ENCODE measurements at places on chromosomes 2 and 18.

DNA sequence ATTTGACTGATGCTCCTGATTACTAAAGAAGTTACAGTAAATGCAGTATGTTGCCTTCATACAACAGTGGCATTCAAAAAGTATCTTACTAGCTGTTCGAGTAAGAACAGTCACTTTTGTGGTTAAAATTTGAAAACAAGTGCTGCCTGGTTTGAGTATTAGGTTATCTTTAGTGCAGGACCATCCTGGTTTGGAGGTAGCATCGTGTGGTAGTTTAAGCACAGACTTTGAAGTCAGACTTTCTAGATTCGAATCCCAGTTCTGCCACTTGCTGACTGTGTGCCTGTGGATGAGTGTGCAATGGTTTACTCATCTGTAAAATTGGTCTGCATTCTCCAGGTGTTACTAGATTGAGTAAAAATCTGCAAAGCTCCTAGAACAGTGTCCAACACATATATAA, 96.8 kb downstream of the SGPP2 start:
- no peak for DNase-seq

DNA sequence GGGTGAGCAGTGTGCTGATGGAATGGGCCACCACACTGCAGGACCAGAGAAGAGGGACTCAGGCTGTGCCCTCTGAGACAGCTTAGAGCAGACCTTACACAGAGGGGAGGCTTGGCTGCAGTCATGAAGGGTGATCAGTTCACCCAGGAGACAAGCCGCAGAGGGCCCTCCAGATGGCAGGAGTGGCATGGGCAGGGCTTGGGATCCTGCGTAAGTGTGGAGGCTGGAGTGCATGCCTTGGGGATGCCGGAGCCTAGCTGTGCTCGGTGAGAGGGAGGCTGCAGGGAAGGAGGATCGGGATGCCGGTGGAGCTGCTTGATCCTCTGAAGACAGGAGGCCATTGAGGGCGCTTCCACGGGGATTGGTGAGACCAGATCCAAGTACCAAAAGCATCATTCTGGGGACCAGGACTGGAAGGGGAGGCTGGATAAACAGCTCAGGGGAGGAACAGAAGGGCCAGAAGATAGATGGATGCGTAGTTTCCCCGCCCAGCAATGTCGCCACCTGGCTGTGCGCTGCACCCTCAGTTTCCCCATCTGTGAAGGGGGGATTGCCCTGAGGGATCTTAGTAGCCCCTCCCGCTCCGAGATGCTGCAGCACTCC, 163.4 kb downstream of the INHBB start:
- DNase-seq, result no peak

DNA sequence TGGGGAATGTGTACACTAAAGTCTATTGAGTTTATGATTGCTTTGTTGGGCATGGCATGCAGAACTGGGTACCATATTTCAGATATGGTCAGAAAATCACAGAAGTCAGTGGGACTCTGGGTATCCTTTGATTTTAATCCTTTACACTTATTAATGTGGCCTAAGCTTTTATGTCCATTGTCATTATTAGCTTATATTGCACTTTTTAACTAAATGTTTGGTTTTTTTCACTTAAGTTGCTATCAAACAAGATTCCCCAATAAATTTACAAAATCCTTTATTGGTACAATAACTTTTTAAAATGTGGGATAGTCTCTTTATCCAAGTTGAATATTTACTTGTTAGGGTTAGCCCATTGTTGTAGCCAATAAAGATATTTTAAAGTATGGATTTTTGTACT, 234.1 kb upstream of the NRP2 start:
- no peak for DNase-seq

- no peak for DNase-seq
Observed at GRCh38 chr2:172096626-172097547, 5.8 kb downstream of the DLX2 start.

DNA sequence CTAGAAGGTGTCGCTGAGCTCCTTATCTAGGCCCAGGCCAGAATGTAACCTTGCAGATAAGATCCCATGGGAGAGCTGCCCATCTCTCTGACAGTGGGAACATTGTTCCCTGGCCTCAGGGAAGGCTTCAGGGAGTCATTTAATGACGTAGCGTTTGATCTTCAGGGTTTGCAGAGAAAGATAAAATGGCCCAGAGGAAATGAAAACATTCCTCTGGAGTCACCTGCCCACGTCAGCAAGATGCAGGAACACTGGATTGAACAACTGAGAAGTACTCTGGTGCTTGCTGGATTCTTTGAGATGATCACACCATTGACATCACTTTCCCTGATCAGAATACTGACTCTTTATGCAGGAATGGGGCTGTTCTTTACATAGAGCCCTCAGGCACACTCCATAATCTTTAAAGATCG, 51.6 kb downstream of the MAPK4 start:
- DNase-seq, result no peak

DNA sequence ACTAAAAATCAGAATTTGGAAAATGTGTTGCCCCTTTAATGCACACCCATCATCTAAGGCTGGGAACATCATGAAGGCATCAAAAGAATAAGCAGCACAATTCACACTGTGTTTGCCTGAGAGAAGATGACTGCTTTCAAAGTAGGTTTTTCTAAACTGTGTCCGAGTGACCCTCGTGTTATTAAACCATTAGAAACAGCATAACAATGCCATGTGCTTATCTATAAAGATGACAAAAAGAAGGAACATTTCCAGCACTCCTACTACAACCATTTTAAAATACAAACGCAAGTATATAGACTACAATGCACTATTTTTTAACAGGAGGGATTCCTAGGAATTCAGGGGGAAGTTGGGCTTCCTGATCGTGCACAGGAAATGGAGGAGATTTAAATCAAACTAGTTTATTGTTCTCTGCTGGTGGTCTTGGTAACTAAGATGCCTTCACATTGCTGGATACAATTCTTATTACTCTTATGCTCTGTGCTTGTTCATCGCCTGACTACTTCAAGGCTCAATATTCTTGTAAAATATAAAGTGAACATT, 305.9 kb upstream of the CCDC68 start:
- DNase-seq, result no peak

- DNase-seq, result no peak
Observed at GRCh38 chr2:226699321-226699720, 100.3 kb downstream of the IRS1 start.

- no peak for DNase-seq
Observed at GRCh38 chr2:101089419-101089818, 61.8 kb downstream of the TBC1D8 start.

- DNase-seq, result no peak
Observed at GRCh38 chr2:191846515-191847476, at the start of gene CAVIN2. Gene CAVIN2, minus strand, starts transcription at chr2:191847088. Its CDS starts 163 bp downstream, at chr2:191846925.

- DNase-seq, result no peak
Observed at GRCh38 chr18:44916429-44917207, 235.9 kb downstream of the SETBP1 start.

DNA sequence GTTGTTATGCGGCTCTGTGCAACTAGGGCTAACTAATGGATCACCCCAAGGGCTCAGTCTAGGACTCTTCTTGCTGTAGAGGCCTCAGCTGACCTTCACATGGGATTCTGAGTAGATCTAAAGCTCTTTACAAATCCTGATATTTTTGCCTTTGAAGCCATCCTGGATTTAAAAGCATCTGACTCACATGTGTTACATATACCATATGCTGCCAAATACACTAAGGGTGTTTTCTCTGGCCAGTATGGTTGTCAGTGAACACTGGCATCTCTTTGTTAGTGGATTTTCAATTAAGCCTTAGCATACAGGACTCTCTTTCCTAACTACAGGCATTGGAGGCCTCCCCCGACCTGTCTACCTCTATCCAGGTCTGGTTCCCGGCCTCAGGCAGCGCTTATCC, 992.8 kb upstream of the FANCL start:
- no peak for DNase-seq

DNA sequence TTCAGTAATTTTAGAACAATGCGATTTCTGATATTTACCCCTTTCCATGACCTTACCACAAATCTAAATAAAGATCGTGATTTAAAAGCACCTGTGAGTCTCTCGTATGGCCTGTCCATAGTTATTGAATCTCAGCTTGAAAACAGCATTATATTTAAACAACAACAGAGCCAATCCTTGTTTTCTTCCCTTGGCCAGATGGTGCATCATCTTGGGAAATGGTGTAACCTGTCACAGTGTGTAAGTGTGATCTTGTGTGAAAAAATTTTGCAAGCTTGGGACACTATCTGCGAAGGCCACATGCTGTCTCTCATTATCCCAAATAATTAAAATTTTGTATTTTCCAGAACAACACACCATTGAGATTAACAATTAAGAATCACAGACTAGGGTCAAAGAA, 262.7 kb upstream of the SPHKAP start:
- DNase-seq, result no peak

DNA sequence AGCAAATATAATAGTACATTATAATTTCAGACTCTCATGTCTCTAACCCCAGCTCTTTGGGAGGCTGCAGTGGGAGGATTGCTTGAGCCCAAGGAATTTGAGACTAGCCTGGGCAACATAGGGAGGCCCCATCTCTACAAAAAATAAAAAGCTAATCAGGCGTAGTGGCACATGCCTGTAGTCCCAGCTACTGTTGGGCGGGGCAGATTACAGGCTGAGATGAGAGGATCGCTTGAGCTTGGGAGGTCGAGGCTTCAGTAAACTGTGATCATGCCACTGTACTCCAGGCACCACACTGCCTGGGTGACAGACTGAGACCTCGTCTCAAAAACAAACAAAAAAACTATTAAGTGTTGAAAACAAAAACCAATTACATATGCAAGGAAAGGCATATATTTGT, 123.0 kb upstream of the MYO3B start:
- DNase-seq, result no peak

DNA sequence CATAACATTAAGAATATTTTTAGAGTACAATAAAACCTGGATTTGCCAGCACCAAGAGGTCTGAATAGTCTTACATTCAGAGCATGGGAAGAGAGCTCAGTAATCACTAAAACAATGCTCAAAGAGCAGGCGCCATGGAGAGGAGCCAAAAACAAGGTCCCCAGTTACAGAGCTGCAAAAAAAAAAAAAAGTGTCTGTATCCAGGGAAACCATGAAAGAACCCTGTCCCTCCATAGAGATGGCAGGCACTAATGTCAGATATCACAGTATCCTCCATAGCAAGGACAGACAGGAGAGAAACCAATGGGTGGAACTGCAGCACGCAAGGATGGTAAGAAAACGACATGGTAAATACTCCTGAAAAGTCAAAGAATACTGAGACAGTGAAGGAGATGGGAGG, 19.5 kb downstream of the FBXO15 start:
- DNase-seq, result no peak

GRCh38 chr2:57450170-57450569, 596.4 kb upstream of the VRK2 start:
- no peak for DNase-seq

GRCh38 chr2:6657855-6658254, 207.9 kb downstream of the CMPK2 start:
- no peak for DNase-seq

- DNase-seq, result no peak
Observed at GRCh38 chr2:501130-501529, 176.1 kb downstream of the TMEM18 start.

- DNase-seq, result no peak
Observed at GRCh38 chr18:30288662-30289414, 753.7 kb downstream of the DSC3 start.

DNA sequence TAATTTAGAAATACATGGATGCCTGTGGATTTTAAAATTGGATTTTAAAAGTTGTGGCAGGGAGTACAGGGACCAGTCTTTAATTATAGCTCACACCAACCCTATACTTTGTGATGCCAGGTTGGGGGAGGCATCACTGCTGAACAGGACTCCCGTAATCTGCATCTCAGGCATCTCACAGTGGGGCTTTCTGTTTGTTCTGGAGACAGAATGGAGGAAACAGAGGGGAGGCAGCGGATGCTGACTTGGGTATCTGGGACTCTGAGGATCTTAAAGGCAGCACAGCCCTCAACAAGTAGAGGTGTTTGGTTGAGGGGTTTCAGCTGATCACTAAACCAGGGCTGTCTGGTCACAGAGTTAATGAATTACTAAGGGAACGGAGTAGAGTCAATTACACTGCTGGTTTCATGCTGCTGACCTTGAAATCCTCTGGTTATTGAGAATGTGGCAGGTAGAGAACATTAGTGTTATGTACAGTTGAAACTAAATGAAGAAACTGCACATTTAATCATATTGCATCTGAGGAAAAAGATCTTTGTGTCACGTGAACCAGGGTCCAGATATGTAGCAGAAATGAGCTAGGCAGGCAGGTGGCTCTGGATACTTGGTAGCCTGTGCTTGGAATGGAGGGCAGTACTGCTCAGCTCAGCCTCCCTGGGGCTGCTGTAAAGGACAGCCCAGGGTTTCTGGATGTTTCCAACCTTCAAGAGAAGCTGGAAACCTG, 40.3 kb downstream of the FHOD3 start:
- no peak for DNase-seq

GRCh38 chr2:9403924-9404323, 19.4 kb downstream of the ITGB1BP1 start:
- no peak for DNase-seq

DNA sequence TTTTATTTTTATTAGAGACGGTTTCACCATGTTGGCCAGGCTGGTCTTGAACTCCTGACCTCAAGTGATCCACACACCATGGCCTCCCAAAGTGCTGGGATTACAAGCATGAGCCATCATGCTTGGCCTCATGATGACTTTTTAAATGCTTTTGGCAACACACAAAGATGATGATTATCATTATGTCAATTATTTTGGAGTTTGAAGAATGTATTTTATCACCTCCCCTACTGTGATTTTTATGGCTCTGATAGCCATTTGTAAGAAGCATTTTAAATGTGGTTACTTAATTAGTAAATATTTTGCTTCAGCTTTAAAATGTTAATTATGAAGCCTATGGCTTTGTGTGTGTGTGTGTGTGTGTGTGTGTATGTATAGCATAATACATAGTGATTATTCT, 45.1 kb upstream of the RAB27B start:
- DNase-seq, result no peak

GRCh38 chr18:77164026-77164425, 31.4 kb upstream of the MBP start:
- no peak for DNase-seq

DNA sequence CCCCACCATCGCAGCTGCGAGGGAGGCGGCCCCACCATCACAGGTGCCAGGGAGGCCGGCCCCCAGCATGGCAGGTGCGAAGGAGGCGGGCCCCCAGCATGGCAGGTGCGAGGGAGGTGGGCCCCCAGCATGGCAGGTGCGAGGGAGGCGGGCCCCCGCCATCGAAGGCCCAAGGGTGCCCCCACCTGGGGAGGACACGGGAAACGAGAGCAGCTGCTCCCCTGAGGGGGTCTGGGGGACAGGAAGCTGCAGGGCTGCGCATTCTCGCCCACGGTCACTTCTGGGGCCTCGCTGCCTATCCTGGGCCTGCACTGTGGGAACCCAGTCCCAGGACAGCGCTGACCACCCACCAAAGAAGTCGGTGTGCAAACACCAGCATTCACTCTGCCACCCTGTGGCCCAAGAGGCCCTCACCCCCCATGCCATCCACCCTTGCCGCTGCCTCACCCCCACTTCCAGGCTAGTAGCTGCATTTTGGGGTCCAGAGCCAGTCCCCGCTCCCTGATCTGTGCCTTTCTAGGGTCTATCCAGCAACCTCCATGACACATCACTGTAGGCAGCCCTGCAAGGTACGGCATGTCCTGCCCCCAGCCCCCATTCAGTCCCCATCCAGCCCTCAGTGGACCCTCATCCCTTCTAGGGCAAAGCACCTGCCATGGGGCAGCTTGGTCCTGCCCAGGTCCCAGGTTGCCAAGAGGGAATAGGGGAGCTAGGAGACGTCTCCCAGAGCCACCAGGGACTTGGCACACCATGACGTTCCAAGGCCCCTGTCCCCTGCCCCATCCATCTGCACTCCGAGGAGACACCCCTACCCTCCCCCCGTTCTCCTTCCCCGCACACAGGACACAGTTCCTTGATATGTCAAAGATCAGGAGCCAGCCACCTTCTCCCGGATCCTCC, 24.0 kb upstream of the GPC1 start:
- DNase-seq, result no peak
